ENCODE measurements at places on chromosomes 16 and 17. TPM values are rescaled to one million over a fixed set of nuclear protein-coding genes. Genes with fewer than 3 reads are reported as not detected.

DNA sequence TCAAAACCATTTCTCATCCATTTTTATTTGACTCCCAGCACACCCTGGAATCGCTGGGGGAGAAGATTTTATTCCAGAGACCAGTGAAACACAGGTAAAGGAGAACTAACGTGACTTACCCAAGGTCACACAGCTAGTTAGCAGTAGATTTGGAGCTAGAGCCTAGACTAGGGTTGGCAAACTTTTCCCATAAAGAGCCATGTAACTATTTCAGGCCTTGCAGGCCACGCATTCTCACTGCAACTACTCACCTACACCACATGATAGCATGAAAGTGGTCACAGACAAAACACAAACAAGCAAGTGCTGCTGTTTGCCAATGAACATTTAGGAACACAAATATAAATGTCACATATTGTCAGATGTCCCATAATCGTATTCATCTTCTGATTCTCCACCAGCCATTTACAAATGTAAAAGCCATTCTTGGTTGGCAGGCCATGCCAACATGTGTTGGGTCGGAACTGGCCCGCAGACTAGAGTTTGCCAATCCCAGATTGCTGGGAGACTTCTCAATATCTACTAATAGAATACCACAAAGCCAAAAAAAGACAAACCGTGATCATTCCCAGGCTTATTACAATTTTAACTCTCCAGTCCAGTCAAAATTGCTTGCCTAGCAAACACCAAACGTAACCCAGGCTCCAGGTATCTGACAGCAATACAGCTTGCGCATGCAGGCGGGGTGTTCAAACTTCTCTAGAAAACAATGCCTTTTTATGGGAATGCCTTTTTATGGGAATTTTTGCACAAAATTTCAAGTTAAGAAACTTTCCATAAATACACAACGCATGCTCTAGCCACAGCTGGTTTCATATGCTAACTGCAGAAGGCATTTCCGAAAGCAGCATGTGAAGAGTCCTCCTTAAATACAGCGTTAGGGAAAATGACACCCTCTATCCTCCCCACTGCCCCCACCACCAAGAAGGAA lies 20.9 kb downstream of the ZFHX3 start:
- no peak for DNase-seq

DNA sequence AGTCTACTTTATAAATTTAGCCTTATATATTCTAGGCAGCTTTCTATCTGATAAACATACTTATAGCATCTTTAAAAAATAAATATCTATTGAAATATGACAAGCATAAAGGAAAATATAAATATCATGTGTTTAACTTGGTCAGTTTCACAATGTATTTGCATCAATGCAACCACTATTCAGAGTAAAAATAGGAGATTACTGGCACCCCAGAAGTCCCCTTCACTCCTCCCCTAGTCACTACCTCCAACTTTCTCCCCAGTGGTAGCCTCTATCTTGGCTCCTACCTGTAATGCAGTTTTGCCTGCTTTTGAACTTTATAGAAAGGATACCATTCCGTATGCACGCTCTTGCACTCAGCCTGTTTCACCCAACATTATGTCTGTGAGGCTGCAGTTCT lies 3.2 kb upstream of the NOD2 start:
- DNase-seq = no peak

DNA sequence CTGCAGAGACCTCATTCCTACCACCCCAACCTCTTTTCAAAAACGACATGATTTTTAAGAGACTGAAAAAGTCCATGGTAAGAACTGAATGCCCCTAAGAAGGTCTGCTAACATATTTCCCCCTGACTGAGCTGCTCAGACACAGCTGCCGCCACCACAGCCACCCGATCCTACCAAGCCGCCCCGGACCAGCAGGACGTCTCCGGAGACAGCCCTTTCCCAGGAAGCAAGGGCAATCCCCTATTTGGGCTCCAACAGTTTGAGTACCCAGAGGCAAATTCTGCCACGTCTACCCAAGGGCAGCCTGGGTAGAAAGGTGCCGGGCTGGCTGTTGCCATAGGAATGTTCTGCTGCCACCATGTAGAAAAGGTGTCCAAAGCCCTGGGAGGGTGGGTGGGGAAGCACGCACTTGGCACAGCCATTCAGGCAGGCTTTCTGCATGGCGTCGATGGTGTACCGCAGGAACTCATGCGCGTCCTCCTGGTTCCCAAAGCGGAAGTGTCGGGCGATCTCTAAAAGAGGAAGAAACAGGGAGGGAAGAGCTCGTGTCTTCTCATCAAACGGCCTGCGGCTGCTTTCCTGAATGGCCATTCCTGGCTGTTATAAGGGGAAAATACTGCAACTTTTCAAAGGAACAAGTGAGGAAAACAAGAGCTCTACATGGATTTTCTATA lies 13.6 kb downstream of the USP36 start:
- no peak for DNase-seq

- DNase-seq = no peak
Measured at GRCh38 chr17:36817483-36818048, 119.7 kb upstream of the LHX1 start.

The KRTAP2-2 gene
- total RNA-seq = not detected

The ZFPM1 gene
- total RNA-seq = 2.8 TPM

The PRSS33 gene
- total RNA-seq = not detected

All from cerebellum (tissue), 4 donors.